SJSA1 (cell line): ENCODE measurements at places on chromosomes 6 and 20. TPM values are rescaled to one million over a fixed set of nuclear protein-coding genes. Genes with fewer than 3 reads are reported as not detected.

DNA sequence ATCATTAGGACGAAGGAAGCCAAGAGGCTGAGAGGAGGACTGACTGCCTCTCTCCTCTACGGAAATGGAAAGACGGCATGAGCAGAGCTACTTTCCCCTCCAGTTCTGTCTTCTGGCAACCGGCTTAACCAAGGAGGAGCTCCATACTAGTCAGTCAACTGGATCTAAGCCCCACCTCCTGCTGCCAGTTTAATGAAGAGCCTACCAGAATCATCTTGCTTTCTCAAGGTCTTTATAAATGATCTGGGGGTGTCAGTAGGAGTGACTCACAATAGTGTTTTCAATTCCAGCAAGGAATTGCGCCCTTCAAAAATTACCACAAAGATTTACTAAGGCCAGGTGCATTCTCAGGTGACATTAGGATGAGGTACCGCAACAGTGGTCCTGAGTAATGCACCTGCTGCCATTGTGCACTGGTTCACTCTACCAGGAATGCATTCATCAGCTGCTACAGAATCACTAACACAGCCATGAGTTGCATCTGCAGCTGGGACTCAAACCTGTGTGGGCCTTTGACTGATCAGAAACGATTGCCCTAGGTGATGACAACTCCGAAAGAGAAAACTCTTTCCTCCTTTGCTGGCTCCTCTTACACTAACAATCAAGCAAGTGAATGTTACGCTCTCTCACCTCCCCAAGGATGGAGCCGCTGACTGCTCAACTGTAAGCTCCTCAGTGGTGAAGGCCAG lies 2.8 kb downstream of the UQCC2 start:
- no peak for DNase-seq

DNA sequence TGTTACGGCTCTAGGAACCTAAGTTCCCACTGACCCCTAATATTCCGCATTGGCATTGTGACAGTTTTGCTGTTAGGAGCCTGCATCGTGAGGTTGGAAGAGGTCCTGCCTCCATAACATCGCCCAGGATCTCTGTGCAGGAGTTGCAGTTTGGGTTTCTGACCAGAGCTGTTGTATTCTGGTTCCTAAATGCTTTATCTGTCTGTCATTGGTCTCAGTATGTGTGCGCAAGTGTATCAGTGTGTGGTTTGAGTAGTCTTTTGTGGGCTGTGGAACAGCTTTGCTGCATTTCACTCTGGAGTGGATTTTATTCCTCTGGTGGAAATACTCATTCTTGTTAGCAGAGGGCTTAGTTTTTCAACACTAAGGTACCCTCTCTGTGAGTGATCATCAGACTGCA lies 95.6 kb downstream of the CDYL start:
- DNase-seq, result no peak

DNA sequence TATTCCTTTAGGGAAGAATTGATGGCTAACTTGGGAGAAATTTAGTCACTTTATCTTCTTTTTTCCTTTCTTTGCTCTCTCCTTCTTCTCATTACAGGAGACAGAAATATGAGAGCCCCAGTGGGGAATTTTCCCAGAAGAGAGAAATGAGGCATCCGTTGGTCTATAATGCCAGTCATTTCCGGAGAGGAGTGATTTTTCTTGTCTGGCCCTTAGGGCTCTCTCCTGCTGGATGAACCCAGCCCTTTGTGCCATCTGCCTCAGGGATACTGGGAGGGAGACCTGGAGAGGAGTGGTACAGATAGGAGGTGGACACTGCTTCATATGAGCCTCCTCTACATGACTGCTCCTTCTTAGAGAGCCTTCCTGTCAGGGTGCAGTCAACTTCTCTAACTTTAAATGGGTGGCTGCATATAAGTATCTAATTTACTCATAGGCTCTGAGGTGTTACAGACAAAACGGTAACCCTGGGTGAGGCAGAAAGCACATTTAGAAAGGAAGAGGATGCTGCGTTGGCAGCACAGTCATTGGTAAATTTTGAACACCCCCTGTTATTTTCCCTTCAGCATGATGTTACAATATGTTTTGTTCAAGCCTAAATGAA lies 21.9 kb downstream of the RIMS1 start:
- DNase-seq, result no peak

Gene PRDM13
- total RNA-seq, result not detected in 2 replicates

DNA sequence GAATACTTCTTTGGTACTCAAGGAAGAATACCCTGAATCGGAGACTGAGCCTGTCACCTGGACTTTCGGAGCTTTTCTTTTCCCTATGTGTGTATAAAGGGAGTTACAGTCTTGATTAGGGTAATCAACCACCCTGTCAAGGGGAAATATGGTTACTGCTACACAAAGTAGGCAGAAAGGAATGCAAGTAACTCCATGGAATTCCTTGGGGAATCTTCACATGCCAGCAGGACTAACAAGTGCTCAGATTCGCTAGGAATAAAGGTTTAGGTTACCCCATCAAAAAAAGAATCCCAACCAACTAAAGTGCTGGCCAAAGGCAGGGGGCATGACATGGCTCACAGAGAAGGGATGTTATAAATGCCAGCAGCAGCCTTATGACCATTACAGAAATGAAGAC lies 10.4 kb downstream of the KCNS1 start:
- no peak for DNase-seq

GRCh38 chr6:36154286-36154685 lies 24.0 kb downstream of the MAPK13 start:
- DNase-seq, result no peak

GRCh38 chr6:73177221-73177944 lies 47.9 kb downstream of the KHDC1L start:
- DNase-seq, result no peak

GRCh38 chr6:17831135-17831534 lies 124.4 kb upstream of the NUP153 start:
- DNase-seq, result peak; percentile 79

Gene GTSF1L
- total RNA-seq, result not detected in 2 replicates

DNA sequence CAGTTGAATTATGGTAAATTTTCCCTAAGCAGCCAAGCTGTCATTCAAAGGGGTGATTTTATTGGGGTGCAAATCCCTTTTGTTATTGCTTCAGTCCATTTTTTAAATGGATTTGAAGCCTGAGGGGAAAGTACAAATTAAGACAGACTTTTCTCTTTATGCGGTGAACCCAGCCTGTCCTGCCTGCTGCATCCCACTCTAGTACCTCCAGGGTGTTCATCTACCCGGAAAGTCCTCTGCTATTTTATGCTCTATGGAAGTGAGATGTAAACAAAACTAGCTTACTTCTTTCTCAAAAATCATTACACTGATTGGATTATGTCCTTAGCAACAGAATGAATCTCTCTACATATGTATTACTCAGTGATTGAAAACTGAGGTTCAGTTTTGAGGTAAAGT lies 1088.9 kb upstream of the CITED2 start:
- DNase-seq, result no peak

- no peak for DNase-seq
These were observed 332.4 kb downstream of the HACE1 start for GRCh38 chr6:104527311-104527710.

- no peak for DNase-seq
These were observed 241.9 kb upstream of the STXBP5 start for GRCh38 chr6:146962329-146962728.

- no peak for DNase-seq
These were observed 9.9 kb upstream of the KIF25 start for GRCh38 chr6:167987396-167988153.

GRCh38 chr6:35601331-35602132 lies 87.2 kb downstream of the FKBP5 start:
- peak; percentile 64 for DNase-seq

- DNase-seq, result no peak
These were observed 1049.8 kb downstream of the KIF16B start for GRCh38 chr20:15523400-15523799.

- DNase-seq, result no peak
These were observed 5.6 kb upstream of the MAN1A1 start for GRCh38 chr6:119355157-119355556.

DNA sequence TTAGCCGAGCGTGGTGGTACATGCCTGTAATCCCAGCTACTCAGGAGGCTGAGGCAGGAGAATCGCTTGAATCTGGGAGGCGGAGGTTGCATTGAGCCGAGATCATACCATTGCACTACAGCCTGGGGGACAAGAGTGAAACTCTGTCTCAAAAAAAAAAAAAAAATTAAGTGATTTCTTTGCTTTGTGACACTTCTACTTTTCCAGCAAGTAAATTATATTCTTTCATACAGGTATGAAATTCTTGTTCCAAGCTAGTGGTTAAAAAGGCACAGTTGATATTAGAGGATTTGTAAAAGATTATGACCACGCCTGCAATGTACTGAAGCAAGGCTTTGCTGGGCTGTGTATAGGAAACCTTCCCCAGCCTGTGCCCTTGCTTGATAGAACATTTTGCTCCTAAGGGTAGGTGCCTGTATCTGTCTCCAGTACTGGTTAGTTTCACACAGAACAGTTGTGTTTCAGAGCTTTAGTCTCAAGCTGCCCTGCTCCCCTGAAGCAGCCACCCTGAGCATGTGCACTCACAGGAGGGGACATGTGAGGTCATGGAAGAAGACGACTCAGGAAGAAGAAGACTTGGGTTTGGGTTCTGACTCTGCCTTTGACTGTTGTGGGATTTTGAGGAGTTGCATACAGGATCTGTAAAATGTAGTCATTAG lies 10.2 kb downstream of the PTPN1 start:
- no peak for DNase-seq

- no peak for DNase-seq
These were observed 6.9 kb upstream of the IYD start for GRCh38 chr6:150361876-150362275.

- no peak for DNase-seq
These were observed 17.3 kb downstream of the DSTN start for GRCh38 chr20:17587148-17587547.

DNA sequence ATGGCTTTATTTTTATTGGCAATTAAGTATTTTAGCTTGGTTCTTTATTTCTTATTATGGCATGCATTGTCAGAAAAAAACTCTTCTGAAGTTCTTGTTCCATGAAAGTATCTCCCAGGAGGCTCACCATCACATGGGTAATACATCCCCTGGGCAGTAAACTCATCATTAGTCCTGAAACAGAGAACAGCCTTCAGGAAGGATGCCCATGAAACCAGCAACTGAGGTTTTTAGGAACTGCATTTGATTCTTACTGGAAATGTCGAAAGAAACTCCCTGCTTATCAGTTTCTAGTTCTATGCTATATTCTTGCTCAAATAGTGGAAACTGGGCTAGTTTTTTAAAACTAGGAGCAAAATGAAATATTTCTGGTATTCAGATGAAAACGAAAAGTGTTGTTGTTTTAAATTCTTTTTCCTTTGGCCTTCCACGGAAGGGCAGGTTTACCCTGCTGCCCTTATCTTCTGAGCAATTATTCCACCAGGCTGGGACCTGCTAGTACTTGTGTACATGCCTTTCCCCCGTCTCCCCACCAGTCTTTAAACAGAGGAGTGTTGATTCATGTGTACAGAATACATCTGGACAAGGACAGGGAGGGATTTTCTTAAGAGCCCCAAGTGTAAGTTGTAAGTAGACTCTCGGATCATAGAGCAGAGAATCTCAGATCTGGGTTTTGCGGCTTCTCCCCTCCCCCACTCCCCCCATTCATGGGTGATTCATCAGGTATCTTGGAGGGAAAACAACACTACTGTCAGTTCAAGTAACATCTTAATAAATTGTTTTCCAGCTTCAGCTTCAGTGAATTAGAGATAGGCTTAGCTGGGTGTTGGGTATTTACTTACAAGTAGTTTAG lies 81.5 kb downstream of the RTN4IP1 start:
- DNase-seq, result peak; percentile 58

- DNase-seq, result no peak
These were observed 979.7 kb downstream of the TBC1D32 start for GRCh38 chr6:120354452-120355098.

DNA sequence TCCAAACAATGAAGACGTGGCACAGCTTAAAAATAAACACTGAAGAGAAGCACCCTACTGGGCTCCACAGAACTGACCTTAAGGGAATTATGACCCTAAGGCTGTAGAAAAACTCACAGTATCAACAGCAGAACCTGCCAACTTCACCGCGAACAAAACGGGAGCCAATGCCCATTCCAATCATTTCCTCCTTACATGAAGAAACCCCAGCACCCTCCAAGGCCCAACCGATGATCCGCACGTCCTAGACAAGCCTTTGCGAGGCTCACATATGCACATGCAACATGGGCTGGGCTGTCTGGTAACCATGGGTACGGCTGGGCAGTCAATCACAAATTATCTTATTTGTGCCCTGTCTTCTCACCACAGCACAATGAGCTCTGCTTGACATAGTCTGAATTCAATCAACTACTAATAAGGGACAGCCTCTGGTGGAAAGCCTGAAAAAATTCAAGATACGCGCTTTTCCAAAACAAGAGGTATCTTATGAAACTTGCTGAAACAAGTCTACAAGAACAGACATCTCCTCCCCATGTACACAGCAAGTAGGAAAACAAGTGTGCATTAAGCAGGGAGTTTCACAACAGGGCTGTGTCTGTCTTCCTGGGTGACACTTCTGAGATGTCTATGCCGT lies 1.7 kb downstream of the DIDO1 start:
- DNase-seq, result no peak

DNA sequence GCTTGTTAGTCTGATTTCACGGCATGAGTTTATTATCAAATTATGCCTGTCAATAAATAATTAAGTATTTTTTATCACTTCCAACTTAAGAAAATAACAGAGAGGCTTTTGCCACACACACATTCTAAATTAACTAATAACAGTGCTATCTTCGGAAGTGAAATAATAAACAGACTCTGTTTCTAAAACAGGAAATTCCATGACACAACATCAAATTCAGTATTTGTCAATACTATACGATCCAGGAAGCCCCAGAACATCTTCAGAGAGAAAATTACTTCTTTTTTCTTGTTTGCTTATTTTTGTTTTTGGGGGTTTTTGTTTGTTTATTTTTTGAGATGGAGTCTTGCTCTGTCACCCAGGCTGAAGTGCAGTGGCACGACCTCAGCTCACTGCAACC lies 150.7 kb upstream of the PRDM1 start:
- no peak for DNase-seq

Gene CCDC170
- total RNA-seq, result 0.61 and 2.4 TPM in 2 replicates

Gene ARFGEF3
- not detected in 2 replicates for total RNA-seq

DNA sequence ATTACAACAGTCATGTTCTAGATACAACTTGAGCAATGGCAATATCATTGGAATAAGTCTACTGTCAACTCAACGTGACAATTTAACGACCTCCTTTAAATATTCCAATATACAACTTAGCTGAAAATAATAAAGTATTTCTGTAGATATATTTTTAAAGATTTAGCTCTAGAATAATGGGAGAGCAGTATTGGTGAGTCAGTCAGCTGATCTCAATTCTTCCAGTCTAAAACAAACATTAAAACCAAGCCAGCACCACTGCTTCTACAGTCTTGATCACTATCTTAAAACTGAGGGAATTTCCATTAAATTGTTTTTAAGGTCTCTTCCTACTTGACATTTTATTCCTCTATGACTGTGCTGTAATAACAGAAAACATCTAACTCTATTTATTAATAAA lies 38.2 kb downstream of the NOL7 start:
- no peak for DNase-seq

Gene SNAI1
- 11.4 and 24.2 TPM in 2 replicates for total RNA-seq

- no peak for DNase-seq
These were observed 47.7 kb downstream of the STAU1 start for GRCh38 chr20:49140411-49140810.

Gene OR2J1
- not detected in 2 replicates for total RNA-seq

Gene OOEP
- total RNA-seq, result not detected in 2 replicates
